ENCODE measurements at places on chromosomes 1 and 21.

DNA sequence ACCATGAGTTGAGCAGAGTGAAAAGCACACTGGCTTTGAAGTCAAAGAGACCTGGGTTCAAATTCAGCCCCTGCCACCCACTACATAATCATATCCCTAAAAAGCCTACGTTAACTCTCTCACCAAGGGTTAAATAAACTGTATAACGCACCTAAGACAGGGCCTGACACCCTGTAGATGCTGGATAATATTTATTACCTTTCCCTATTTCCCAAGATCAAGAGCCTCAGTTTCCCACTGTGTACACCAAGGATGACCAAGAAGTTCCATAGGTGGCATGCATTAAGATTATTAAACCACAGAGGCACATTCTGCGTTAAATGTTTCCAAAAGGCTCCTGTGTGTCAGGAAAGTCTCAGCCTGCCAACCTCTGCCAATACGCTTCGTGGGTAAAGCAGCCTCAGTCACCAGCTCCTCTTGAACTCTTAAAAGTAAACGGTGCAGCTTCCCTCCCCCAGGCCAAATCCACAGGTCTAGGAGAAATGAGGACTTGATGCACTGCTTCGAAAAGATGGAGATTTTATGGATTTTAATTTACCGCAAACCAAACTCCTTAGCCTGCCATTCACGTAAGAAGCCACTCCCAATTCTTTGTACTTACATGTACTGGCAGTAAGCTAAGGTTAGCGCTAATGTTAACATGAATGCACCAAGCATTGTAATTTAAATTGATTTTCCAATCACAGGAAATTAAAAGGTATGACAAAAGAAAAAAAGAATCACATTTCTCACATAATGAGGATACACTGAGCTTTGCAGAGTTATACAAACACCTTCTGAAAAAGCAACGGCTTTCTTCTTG, 2.6 kb downstream of the USP24 start:
- DNase-seq, result no peak

GRCh38 chr21:34967509-34968289, 81.4 kb downstream of the RUNX1 start:
- DNase-seq, result no peak

- no peak for DNase-seq
Measured at GRCh38 chr1:53089478-53090226, 27.6 kb downstream of the PODN start.

- no peak for DNase-seq
Measured at GRCh38 chr1:117036018-117036461, 24.1 kb upstream of the TTF2 start.

- no peak for DNase-seq
Measured at GRCh38 chr1:75673885-75674284, 50.6 kb upstream of the ACADM start.

GRCh38 chr1:60942291-60942690, 140.1 kb upstream of the NFIA start:
- DNase-seq, result no peak

- no peak for DNase-seq
Measured at GRCh38 chr1:8006037-8006963, 19.8 kb downstream of the ERRFI1 start.

GRCh38 chr1:62436039-62436465, 797 bp upstream of the USP1 start:
- DNase-seq, result peak; percentile 95

GRCh38 chr1:207997486-207998268, 86.8 kb upstream of the CD34 start:
- peak; percentile 33 for DNase-seq

DNA sequence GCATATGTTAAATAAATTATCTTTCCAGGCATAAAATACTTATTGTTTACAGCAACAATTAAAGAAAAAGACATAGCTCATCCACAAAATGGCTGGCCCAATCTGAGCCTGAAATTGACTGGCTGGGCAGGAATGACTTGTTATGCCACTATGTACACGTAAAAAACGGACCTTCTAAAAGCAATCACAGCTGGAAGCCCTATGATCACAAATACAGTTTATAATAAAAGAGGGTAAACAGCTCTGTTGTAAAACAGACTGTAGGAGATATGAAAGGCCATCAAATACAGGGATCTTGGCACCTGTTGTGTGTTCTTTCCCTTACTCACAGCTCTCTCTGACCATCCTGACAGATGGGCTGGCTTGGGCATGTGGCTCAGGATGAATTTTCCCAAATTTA, 70.5 kb upstream of the DMRTA2 start:
- DNase-seq, result no peak

DNA sequence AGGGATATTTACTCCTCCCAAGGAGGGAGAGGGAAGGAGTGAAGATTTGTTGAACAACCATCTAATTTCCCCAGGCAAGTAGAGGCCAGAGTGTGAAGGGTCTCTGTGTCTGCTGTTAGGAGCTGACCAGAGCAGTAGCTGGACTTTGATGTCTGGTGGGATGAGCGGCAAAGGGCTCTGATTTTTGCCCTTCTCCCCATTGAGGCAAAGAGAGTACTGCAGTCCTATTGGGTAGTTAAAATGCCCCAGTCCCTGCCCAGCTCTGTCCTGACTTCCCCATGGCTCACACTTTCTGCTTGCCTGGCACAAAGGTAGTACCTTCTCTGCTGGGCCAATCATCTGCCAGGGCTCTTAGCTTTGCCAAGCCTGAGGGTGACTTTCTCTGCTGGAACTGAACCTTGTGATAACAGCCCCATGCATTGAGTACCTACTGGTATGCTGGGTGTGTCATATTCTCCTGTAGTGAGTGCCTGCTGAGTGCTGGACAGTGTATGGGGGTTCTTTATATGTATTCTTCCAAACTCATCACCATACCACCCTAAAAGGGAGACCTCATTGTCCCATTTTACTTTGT, 64.0 kb upstream of the SELENON start:
- DNase-seq, result no peak

DNA sequence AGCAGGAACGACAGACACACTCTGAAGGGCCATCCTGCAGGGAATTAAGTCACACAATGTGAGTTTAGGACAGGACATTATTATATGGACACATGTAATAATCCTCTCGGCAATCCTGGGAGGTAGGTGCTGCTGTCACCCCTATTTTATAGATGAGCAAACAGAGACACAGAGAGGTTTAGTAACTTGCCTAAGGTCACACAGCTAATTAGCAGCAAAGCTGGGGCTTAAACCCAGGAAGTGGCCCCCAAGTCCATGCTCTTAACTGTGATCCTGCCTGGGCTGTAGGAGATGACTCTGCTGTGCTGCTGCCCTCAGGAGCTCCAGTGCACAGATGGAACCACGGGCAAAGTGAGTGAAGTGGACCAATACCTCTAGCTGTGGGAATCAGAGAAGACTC, 660.0 kb downstream of the PTPRU start:
- DNase-seq, result no peak

- no peak for DNase-seq
Measured at GRCh38 chr1:66475940-66476339, 58.0 kb upstream of the SGIP1 start.

- DNase-seq, result no peak
Measured at GRCh38 chr1:10106241-10106640, 73.5 kb downstream of the UBE4B start.

DNA sequence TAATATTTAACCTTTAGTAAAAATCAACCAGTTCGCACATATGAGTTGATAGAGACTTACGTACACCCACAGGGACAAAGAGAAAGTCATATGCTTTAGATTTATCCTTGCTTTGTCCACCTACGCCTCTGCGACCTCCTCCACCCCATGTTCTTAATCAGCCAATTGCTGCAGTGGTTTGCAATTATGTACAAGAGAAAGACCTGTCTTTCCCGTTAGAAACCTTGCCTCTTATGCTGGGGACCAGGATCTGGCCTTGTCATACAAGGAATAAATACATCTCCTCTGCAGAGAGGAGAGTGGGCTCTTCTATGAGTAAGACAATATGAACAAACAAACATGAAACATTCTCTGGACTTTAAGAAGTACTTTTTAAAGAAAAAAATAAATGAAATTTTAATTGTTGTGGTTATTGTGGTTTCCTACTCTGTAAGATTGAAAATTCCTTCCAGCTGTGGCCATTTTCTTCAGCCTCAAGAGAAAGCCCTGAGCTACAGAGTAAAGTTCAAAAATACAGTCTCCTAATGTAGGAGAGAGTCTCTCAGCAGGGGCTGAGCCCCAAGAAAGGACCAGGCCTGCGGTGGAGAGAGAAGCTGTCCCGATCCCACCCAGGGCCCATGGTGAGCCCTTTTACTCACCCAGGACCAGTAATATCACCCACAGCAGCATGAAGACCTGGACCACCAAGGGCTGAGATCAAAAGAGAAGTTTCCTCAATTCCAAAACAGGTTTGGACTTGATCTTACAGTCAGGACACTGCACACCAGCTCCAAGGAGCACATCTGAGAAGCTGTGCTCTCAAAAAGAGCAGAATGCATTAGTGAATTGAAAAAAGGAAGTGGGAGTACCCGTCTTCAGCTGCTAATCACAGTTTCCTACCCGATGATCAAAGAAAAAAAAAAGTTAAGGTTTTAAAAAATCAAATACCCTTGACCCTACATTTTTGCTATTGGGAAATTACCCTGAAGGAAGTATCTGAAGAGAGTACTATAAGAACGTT, at the start of gene FCRL5:
Gene FCRL5 (minus strand): TSS at position 822 of the 1,000 bp plus-strand sequence. CDS start 153 bp downstream, at position 669.
- DNase-seq, result no peak

DNA sequence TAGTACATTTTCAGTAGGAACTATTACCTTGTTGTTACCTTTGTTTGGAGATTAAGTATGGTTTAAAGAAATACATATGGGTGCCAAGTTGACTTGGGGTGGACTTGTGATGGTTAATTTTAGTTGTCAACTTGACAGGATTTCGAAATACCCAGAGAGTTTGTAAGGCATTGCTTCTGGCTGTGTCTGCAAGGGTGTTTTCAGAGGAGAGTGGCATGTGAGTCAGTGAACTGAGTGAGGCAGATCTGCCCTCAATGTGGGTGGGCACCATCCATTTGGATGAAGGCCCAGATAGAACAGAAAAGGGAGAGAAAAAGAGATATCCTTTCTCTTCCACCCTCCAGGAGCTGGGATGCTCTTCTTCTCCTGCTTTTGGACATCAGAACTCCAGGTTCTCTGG, 315.5 kb downstream of the GPATCH2 start:
- DNase-seq, result no peak

DNA sequence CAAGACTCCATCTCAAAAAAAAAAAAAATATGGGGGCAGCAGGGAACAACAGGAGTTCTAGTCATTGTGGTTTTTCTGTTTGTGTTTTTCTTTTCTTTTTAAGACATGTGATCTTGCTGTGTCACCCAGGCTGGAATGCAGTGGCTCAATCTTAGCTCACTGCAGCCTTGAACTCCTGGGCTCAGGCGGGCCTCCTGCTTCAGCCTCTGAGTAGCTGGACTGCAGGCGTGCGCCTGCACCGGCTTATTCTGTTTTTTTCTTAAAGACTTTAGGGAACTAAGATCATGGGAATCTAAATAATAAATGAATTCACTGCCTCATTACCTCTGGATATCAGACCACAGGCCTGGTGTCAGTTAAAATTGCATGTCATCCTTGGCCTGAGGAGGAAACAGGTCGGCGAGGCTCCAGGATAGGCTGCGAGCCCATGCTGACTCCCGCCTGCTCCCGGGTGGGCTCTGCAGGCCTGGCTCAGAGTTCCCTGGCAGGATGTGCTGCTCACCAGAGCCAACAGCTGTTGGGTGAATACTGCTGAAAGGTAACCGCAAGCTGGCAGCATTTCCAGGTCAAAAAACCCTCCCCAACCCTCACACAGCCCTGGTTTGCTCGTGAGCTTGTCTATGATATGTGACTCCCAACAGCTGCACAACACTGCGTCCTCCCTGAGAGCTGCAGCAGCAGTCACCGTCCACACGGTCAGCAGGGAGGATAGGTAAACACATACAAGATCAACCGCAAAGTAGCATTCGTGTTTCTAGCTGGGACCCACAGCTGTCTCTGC, 58.1 kb downstream of the SCCPDH start:
- DNase-seq, result no peak

DNA sequence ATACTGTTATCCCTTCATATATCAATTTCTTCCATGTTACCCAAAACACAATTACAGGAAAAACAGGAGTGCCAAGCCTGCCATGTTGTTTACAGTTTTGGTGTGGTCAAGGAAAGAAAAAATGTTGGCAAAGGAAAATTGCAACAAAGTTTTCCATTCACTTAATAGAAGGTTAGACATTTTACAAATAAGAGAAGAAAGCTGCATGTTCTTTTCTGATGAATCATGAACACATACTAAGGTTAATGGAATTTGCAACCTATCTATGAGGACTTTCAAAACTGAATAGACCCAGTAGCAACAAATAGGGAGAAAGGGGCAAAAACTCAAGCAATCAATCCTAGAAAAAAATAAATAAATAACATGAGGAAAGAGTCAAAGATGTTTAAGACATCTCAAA, 556.7 kb downstream of the DPYD start:
- DNase-seq, result no peak

DNA sequence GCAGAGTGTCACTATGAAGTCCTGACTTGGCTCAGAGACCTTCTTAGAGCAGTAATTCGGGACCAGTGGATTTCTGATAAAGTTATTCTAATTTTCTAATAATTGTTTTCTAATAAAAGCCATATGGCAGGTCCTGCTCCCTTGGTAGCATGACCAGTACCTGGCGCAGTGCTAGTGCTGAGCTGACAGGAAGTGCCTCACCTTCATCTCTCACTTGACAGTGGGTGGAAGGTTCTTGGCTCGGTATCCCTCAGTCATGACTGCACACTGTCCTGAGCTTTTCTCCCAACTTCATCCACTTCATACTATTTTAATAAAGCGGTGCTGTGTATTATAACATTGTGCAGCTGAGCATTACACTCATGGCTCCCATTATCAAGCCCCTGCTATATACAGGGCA, 14.1 kb downstream of the VANGL1 start:
- no peak for DNase-seq

- no peak for DNase-seq
Measured at GRCh38 chr1:27562534-27563340, 41.2 kb downstream of the AHDC1 start.

GRCh38 chr21:36096398-36097290, 26.8 kb downstream of the CBR1 start:
- DNase-seq, result no peak

DNA sequence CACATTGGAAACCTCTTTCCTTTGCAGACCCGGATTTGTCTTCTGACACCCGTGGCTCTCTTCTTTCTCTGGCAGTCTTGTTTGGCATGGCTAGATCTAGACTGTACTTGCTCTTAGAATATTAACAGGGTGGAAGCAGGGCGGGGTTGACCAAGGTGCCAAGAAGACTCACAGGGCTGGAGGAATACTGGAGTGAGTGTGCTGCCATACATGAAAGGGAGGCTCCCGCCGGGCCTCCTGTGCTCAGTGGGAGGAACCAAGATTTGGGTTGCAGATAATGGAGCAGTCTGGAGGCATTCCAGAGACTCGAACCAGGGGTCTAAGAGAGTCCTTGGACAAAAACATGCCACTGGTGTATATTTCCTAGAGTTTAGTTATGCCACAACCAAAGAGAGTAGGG, 27.6 kb upstream of the SNX27 start:
- DNase-seq, result no peak

DNA sequence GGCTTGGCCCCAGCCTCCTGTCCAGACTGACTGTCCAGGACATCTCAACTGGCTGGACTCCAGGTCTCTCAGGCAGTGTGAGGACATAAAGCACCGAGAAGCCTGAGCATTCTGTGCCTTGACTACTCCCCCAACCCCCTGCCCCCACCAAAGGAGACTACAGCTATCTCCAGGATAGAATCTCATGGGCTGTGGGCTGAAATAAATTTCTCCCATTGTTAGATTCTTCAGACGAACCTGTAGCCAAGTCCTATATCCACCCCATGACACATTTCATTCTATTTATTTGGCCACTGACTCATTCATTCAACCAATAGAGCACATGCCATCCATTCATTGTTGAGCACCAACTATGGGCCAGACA, 11.4 kb downstream of the VWA5B1 start:
- DNase-seq, result no peak

Data from activated gamma-delta T cell treated with Interleukin-2 at 50 U/mL for 16 hours (primary cell).